Naive thymus-derived CD4-positive, alpha-beta T cell (primary cell): ENCODE measurements at places on chromosomes 3 and 15. TPM values are rescaled to one million over a fixed set of nuclear protein-coding genes. Genes with fewer than 3 reads are reported as not detected.

DNA sequence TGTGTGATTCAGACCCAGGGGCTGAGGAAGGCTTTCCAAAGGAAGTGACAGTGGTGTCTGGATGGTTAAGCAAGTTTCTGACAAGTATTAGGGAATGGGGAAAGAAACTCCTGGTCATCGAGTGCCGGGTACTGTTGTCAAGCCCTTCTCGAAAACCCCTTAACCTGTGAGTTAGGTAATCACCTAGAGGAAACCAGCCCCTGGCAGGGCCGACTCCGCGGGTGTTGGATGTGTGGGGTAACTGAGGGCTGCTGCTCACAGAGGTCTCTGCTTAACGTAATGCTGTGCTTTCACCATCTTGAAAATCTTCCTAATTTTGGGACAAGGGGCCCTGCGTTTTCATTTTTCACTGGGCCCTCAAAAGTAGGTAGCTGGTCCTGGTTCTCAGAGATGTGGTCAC lies 67.0 kb downstream of the SMAD6 start:
- H3K4me1 ChIP-seq, result no peaks in the 10 kb centered on the region
- no peak for DNase-seq
- H3K27me3 ChIP-seq, result no peaks in the 10 kb centered on the region
- H3K36me3 ChIP-seq, result no peaks in the 10 kb centered on the region
- H3K4me3 ChIP-seq, result no peak overlapping the region

DNA sequence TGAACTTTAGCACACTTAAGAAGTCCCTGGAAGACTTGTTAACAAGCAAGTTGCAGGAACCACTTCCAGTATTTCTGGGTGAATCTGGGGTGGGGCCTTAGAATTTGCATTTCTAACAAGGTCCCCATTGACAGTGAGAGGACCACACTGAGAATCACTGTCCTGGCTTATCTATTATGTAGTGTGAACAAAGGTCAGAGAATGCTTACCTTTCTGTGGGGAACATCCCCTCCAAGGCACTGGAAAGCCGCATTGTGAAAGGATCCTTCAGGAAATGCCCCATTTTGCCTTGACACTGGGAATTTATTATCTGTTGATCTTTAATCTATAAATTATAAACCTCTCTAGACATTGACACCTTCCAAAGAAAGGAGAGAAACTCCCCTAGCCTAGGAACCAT lies 74.8 kb downstream of the IGF2BP2 start:
- H3K36me3 ChIP-seq, result no peaks in the 10 kb centered on the region
- H3K27me3 ChIP-seq, result no peaks in the 10 kb centered on the region
- no peaks in the 10 kb centered on the region for H3K4me1 ChIP-seq
- no peak for DNase-seq
- H3K27ac ChIP-seq, result no peak overlapping the region
- H3K4me3 ChIP-seq, result no peak overlapping the region

DNA sequence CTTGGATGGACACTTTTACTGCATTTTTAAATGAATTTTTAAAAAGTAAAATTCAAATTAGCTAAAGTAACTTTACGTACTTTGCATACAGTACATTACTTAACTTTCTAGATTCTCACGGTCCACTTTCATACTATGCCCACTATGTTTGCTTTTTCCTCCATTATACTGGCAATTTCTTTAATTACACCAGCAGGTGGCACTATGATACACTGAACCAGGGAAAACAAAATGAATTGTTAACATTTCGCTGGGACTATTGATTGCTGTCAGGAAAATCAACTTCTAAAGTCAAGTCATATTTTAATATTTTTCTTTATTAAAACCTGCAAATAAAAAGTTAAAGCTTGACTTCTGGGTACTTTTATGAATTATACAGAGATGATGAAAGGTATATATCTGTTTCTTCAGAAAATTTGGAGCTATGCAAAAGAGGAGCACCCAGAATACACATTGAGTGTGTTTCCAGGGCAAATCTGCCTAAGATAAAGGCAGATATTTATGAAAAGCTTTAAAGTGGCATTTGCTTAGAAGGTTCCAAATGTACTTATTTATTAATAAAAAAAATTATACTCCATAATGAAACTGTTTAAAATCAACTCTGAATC lies 21.8 kb upstream of the POU1F1 start:
- no peak overlapping the region for H3K27ac ChIP-seq
- H3K27me3 ChIP-seq, result no peaks in the 10 kb centered on the region
- no peaks in the 10 kb centered on the region for H3K36me3 ChIP-seq
- H3K4me1 ChIP-seq, result no peaks in the 10 kb centered on the region
- H3K4me3 ChIP-seq, result no peak overlapping the region
- peak; percentile 24 for DNase-seq

- no peak overlapping the region for H3K4me3 ChIP-seq
- no peaks in the 10 kb centered on the region for H3K27me3 ChIP-seq
- H3K36me3 ChIP-seq, result no peaks in the 10 kb centered on the region
Observed at GRCh38 chr15:83190450-83190849, 17.2 kb downstream of the HDGFL3 start.

SLC22A13 gene
- not detected for polyA plus RNA-seq

WNT5A gene
- not detected for polyA plus RNA-seq

DNA sequence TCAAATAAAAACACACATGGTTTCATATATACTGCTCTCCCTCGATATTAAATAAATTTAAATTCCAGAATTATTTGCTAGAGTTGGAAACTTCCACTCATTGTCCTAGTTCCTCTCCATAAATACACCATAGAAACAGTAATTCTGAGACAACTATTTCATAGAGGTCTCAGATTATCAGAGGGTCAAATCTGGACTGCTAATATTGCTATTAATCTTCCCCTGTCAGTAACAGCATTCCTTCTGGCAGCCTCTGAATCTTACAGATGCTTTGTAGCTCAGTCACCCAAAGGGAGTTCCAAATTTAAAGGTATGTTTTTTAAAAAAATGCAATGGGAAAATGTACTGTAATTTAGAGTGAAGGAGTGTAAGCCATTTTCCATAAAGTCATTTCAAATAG lies 428.8 kb downstream of the PYDC2 start:
- no peaks in the 10 kb centered on the region for H3K27me3 ChIP-seq
- no peak for DNase-seq
- H3K36me3 ChIP-seq, result no peaks in the 10 kb centered on the region
- no peak overlapping the region for H3K4me3 ChIP-seq

CLRN1 gene
- polyA plus RNA-seq, result not detected

- H3K27me3 ChIP-seq, result peaks cover 4% of the 10 kb centered on the region
- no peak overlapping the region for H3K27ac ChIP-seq
- H3K4me3 ChIP-seq, result no peak overlapping the region
- H3K4me1 ChIP-seq, result no peaks in the 10 kb centered on the region
Observed at GRCh38 chr3:70726961-70727360, 414.5 kb upstream of the MDFIC2 start.

- H3K27ac ChIP-seq, result no peak overlapping the region
- DNase-seq, result no peak
- no peak overlapping the region for H3K4me3 ChIP-seq
- no peaks in the 10 kb centered on the region for H3K27me3 ChIP-seq
- H3K36me3 ChIP-seq, result no peaks in the 10 kb centered on the region
Observed at GRCh38 chr3:179666436-179667035, 13.7 kb downstream of the USP13 start.

- no peak overlapping the region for H3K4me3 ChIP-seq
- H3K27me3 ChIP-seq, result no peaks in the 10 kb centered on the region
- H3K36me3 ChIP-seq, result no peaks in the 10 kb centered on the region
- no peaks in the 10 kb centered on the region for H3K4me1 ChIP-seq
Observed at GRCh38 chr3:126433496-126434263, 39.0 kb downstream of the CFAP100 start.

- no peak for DNase-seq
- H3K4me3 ChIP-seq, result no peak overlapping the region
- H3K27me3 ChIP-seq, result no peaks in the 10 kb centered on the region
- no peaks in the 10 kb centered on the region for H3K4me1 ChIP-seq
Observed at GRCh38 chr3:112860898-112861297, 14.2 kb upstream of the CD200R1L start.

DNA sequence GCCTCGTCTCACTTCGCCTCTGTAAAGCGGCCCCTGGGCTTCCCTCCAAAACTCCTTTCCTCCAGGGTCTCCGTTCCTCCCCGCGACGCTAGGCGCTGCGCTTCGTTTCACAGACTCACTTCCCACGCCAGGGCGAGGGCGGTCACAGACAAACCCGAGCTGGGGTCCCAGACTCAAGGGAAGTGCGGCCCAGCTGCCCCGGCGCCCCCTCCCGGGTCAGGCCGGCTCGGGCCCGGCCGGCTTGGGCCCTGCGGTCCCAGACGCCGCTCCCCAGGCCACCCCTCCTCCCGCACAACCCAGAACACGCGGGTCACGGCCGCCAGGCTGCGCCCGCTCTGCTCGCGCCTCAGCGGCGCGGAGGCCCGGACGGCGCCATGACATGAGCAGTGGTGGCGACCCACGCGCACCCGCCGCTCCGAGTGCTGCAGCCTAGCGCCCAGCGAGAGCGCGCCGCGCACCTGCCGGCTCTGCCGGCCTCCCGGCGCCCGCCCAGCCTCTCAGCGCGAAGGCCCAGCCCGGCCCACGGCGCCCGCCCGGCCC lies 547 bp downstream of the NUP210 start:
- H3K4me1 ChIP-seq, result peaks cover 55% of the 10 kb centered on the region
- peak; percentile 64 for DNase-seq
- H3K27me3 ChIP-seq, result no peaks in the 10 kb centered on the region
- peak overlapping the region; percentile 70 for H3K4me3 ChIP-seq

DNA sequence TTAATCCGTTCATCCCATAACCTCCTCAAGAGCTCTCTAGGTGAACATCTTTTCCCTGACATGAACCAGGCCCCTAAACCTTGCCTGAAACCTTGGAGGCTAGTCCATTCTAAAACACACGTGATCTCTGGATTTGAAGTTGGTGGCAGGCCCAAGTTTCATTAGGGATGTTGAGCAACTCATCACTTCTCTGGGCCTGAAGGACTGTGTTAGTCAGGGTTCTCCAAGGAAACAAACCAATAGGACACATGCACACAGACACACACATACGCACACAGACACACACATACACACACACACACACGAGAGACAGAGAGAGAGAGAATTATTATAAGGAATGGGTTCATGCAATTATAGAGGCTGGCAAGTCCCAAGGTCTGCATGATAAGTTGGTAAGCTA lies 31.9 kb downstream of the ACAN start:
- no peak overlapping the region for H3K27ac ChIP-seq
- H3K36me3 ChIP-seq, result no peaks in the 10 kb centered on the region
- H3K27me3 ChIP-seq, result no peaks in the 10 kb centered on the region
- H3K4me3 ChIP-seq, result no peak overlapping the region
- no peak for DNase-seq

DNA sequence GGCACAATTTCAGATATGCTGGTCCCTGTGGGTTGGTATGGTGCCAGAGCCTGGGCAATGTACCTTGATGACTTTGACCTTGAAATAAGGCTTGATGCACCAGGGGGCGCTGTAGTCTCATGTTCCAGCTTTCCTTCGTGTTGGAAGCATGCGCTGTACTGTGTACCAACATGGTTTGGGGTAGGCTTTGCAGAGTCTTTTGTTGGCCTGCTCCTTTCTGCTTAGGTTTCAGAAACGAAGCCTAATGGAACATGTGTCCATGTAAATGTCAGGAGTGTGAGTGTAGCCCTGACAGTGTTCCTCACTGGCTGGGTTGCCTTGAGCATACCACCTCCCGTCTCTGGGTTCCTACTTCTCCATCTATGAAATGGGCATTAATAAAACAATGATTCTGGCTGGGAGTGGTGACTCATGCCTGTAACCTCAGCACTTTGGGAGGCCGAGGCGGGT lies 3.6 kb upstream of the CCR4 start:
- no peaks in the 10 kb centered on the region for H3K27me3 ChIP-seq
- no peak overlapping the region for H3K27ac ChIP-seq

GRCh38 chr15:63473007-63473748 lies 31.2 kb upstream of the USP3 start:
- peak overlapping the region; percentile 50 for H3K27ac ChIP-seq
- no peak for DNase-seq
- H3K4me1 ChIP-seq, result peaks cover under 1% of the 10 kb centered on the region
- H3K4me3 ChIP-seq, result no peak overlapping the region
- H3K27me3 ChIP-seq, result no peaks in the 10 kb centered on the region

CACNA1D gene
- not detected for polyA plus RNA-seq

- no peaks in the 10 kb centered on the region for H3K27me3 ChIP-seq
- no peaks in the 10 kb centered on the region for H3K4me1 ChIP-seq
- H3K36me3 ChIP-seq, result no peaks in the 10 kb centered on the region
- no peak for DNase-seq
Observed at GRCh38 chr3:137988982-137989381, 21.0 kb upstream of the CLDN18 start.

DNA sequence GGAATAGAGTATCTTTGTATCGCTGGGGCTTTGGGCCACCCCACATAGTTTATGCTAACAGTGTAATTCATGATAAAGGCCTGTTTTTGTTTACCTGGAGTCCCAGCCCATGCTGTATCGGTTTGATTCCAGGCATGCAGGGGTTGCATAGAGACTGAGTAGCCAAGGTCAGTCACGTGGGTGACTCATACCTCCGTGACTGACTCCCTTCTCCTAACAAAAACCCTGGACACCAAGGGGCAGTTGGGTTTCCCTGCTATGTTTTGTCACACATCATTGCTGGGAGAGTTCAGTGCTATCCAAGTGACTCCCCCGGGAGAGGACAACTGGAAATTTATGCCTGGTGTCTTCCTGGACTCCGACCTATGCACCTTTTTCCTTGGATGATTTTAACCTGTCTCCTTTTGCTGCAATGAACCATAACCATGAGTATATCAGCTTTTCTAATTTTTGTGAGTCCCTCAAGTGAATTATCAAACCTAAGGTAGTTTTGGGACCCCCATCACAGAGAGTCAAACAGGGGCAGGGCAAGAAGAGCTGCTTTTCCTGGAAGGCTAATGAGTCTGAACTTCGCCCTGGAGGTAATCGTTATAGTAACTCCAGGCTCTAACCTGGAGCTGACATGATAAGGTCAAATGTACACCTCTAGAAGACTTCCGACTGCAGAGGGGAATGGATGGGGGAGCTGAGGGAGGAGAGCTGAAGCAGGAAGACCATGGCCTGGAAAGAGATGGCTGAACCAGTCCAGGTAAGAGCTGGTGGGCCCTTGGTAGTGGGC lies 57.0 kb downstream of the SRGAP3 start:
- H3K4me3 ChIP-seq, result no peak overlapping the region
- no peaks in the 10 kb centered on the region for H3K27me3 ChIP-seq
- H3K4me1 ChIP-seq, result no peaks in the 10 kb centered on the region
- no peak overlapping the region for H3K27ac ChIP-seq

DNA sequence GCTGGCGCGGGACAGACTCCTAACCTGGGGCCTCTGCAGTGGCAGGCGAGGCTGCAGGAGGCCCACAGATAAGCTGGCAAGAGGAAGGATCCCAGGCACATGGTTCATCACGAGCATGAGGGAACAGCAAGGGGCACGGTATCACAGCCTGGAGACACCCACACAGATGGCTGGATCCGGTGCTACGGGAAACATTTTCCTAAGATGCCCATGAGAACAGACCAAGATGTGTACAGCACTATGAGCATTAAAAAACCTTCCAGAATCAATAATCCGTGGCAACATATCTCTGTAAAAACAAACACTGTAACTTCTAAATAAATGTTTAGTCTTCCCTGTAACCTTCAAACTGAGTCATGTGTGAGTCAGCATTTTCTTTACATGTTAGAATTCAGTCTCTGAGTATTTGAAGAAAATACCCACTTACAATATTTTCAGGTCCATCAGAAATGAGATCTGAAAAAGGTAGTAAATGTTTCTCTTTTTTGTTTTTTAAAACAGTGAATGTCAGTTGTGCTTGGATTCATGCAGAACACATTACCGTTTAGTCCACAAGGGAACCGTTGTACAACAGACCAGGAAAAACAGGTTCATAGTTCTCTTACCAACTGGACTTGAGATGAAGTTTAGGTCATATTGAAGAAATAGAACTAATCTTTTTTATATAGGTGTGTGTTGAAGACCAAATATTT lies 75.9 kb downstream of the BOC start:
- H3K27me3 ChIP-seq, result no peaks in the 10 kb centered on the region
- H3K4me1 ChIP-seq, result no peaks in the 10 kb centered on the region
- no peaks in the 10 kb centered on the region for H3K36me3 ChIP-seq

CYP8B1 gene
- polyA plus RNA-seq, result not detected
